ENCODE measurements at places on chromosomes 16 and 17.

DNA sequence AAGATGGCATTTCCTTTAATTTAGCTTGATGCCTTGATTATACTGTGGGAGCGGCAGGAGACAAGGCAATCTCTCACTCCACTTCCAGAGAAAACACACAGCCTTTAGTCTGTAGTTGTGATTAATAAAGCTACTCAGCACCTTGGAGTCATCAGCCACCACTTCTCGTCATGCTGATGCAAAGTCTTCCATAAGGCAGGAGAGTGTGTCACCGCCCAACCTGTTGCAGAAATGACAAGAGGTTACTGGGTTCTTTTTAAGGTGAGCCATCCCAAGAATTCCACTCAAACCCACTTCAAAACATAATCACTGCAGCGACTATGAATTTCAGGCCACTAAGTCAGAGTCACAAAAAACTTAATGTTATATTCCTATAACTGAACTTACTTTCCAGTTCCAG is 223.9 kb upstream of the TOX3 start:
- no peak for DNase-seq

GRCh38 chr17:18995220-18995619 is 9.3 kb downstream of the FAM83G start:
- DNase-seq: no peak

GRCh38 chr16:64823481-64824075 is 298.3 kb downstream of the CDH11 start:
- DNase-seq: no peak

- DNase-seq: no peak
Observed at GRCh38 chr17:6420173-6420641, 14.7 kb downstream of the AIPL1 start.

DNA sequence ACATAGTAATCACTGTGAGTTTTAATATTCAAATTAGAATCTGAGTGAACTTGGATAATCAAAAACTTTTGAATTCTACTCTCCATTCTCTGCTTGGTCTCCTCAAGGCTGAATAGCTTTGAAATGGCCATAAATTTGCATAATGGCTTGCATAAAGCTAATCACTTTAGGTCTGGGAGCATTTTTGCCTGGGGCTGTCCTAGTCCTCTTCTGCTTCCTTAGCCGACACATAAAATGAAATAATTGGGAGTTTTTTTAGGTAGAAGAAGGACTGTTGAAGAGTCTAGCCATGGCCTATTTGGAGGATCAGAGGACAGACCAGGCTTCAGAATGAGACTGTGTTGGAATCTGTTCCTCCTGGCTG is 91.4 kb upstream of the EEF2KMT start:
- no peak for DNase-seq

GRCh38 chr17:11495613-11496012 is 102.7 kb upstream of the DNAH9 start:
- no peak for DNase-seq

GRCh38 chr17:37842401-37842800 is 81.8 kb upstream of the TBC1D3K start:
- DNase-seq: no peak

GRCh38 chr16:4392382-4393239 is 21.0 kb downstream of the VASN start:
- DNase-seq: no peak

Measured in T1000 (cell line).